ENCODE measurements at places on chromosomes 5 and 9.

DNA sequence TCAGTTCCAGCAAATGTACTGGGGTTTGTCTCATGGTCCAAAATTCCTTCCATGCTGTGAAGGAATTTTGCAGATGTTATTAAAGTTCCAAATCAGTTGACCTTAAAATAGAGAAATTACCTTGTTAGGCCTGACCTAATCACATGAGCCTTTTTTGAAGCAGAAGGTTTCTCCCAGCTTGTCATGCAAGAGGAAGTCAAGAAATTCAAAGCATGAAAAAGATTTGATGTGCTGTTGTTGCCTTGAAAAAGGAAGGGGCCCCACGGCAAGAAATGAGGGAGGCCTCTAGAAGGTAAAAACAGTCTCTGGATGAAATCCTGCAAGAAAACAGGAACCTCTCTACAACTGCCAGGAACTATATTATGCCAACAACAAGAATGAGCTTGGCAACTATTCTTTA, 24.2 kb upstream of the HAPLN1 start:
- no peak for DNase-seq

GRCh38 chr5:116887104-116887503, 312.5 kb upstream of the SEMA6A start:
- no peak for DNase-seq

- DNase-seq: no peak
Measured at GRCh38 chr5:114411380-114411931, 49.6 kb downstream of the KCNN2 start.

DNA sequence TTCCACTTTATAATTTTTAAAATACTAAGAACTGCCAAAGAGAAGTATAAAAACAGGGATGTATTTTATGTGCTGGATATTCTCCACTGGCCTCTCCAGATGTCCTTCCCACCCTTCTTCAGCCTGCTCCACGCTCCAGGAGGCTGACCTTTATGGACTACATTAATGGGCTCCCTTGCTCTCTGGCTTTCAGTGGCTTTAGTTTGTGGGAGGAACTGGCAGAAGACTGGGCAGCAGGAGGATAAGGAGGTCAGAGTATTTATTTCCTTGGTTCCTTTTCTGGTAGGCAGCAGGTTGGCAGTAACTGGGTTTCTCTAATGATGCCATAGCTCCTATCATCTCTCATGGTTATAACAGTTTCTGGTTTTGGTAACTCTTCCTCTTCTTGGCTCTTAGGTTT, 133.9 kb downstream of the PAM start:
- no peak for DNase-seq

GRCh38 chr5:8247049-8247899, 378.3 kb downstream of the MTRR start:
- DNase-seq: no peak

DNA sequence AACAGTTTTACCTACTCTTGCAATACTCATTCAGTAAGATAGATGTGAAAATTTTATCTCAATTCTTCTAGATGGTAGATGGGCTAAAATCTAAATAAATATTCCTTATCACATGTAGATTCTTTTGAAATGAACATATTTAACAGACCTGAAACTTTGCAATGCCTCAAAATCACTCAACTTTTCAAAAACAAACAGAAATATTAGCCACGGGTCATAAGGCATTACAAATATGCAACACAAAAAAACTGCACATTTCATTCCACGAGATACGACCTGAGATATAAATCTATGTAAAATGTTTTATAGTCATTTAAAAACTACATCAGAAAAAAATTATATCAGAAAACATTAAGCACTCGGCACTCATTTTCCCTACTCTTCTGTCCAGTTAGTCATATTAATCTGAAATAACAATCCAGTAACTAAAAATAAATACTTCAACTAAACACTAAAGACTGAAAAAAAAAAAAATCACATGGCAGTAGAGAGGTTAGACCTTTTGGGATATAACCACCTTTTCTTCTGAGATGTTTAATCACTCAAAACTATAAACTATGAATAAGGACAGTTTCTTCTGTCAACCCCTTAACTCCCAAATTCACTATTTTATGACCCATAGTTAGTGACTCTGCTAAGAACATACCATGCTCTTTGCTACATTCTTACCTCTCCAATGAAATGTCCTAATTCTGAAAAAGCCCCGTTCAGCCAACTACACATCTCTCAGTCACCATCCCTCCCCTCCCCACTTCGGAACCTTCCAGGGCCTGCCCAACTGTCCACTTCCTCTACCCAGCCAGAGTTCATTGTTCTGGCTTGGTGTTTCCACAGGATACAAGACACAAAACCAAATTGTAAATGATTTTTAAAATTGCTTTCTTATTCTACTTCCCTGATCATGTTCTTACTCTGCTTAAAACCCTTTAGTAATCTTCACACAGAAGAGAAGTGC, 6.4 kb downstream of the HOMER1 start:
- DNase-seq: no peak

DNA sequence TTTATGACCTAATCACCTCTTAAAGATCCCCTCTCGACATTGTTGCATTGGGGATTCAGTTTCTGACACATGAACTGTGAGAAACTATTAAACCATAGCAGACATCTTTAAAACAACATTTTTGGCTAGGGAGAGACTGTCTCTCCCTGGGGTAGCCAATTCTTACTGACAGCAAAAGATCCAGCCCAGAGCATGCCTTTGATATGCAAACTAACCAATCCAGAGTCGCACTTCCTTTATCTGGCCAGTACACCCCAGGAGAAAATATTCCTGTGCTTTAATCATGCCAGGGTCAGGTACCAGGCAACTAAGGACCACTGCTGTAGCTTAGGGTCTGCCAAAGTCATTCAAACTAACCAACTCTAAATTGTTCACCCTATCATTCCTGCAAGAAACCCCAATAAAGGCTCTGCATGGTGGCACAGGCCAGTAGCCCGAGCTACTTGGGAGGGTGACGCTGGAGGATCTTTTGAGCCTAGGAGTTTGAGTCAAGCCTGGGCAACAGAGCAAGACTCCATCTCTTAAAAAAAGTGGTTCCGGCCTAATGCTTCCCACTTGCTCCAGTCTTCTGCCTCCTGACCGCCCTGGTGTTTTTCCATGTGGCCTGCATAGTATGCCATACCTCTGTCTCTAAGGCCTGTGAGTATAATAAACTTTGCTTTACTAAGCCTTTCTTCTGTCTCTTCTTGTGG, 62.3 kb upstream of the DAPK1 start:
- DNase-seq: no peak

GRCh38 chr5:137706841-137707240, 29.0 kb downstream of the KLHL3 start:
- DNase-seq: no peak

- no peak for DNase-seq
Measured at GRCh38 chr5:149452007-149452664, 73.0 kb upstream of the IL17B start.

GRCh38 chr5:102778478-102778877, 23.4 kb downstream of the PAM start:
- no peak for DNase-seq

DNA sequence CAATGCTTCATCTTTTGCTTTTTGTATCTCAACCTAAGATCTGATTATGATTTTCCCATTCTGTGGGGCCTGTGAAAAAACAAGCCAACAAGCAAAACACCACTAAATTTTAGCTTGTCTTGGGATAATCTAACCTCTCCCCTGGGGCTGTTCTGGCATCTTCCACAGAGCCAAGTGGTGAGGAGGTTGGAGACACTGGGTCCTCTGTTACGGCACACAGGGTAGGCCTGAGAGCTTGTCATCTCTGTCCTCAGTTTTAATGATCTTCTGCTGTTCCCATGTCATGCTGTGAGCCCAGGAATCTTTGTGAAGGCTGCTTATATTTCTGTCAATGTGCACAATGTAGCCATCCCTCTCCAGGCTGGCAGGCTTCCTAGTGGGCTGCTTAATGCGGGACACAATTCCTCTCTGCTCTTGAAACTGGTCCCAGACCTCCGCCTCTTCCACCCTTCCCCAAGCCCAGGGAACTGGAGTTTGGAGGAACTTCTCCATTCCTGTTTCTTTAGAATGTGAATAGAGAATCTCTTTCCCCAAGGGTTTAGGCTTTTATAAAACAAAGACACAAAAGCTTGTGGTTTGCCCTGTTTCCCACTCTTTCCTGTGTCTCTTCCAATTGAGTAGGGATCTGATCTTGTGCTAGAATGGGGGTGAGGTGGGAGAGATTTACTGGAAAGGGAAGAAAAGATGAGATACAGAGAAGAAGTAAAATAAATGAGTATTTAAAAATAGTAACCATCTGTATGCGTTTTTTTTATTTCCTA, 30.9 kb upstream of the SEMA6A start:
- no peak for DNase-seq

DNA sequence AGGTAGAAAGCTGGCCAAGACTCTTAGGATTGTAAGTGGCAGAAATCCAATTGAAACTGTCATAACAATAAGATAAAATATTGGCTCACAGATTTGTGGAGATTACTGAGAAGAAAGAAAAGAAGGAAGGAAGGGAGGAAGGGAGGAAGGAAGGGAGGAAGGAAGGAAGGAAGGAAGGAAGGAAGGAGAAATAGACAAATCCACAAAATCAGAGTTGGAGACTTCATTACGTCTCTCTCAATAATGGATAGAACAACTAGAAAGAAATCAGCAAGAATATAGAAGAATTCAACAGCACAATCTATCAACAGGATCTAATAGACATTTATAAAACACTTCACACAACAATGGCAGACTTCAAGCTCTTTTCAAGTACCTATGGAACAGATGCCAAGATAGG, 17.9 kb upstream of the PAM start:
- no peak for DNase-seq

DNA sequence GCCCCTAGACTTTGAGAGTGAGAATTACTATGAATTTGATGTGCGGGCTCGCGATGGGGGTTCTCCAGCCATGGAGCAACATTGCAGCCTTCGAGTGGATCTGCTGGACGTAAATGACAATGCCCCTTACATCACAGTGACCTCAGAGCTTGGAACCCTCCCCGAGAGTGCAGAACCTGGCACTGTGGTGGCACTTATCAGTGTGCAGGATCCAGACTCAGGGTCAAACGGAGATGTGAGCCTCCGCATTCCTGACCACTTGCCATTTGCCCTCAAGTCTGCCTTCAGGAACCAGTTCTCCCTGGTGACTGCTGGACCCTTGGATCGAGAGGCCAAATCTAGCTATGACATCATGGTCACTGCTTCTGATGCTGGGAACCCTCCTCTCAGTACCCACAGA, 1.3 kb downstream of the PCDHGC4 start:
- no peak for DNase-seq

DNA sequence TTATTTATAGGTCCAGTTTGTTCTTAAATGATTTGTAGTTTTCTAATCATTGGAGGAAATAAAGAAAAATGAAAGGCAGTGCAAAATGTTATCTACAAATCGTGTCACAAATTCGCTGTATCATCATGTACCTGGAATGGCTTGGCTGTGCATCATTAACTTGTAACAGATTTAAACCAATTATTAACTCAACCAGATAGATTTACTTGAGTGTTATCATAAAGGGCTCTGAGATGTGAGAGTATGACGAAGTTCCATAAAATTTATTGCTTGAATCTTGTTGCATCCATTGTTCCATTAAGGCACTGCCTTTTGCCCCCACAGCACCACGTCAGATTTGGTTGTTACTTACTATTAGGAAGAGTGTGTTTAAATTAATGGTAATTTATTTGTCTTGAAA, 23.5 kb downstream of the PCSK5 start:
- DNase-seq: no peak

DNA sequence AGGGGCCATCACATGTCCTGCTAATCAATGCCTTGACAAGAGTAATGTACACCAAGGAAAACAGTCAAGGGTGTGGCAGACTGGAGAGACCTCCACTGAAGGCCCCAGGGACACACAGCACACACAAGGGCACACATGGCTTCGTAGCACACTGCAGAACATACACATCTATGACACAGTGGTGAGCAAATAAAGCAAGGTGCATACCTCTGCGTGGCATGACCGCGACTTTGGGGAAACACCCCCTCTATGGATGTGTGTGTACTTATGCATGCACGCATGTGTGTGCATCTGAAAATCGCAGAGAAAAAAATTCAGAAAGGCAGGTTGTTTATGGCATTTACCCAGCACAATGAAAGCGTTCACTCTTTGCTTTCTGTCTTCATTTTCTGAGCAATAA, 20.5 kb downstream of the SEMA4D start:
- no peak for DNase-seq

- DNase-seq: no peak
Measured at GRCh38 chr5:36138900-36139683, 12.6 kb downstream of the LMBRD2 start.

DNA sequence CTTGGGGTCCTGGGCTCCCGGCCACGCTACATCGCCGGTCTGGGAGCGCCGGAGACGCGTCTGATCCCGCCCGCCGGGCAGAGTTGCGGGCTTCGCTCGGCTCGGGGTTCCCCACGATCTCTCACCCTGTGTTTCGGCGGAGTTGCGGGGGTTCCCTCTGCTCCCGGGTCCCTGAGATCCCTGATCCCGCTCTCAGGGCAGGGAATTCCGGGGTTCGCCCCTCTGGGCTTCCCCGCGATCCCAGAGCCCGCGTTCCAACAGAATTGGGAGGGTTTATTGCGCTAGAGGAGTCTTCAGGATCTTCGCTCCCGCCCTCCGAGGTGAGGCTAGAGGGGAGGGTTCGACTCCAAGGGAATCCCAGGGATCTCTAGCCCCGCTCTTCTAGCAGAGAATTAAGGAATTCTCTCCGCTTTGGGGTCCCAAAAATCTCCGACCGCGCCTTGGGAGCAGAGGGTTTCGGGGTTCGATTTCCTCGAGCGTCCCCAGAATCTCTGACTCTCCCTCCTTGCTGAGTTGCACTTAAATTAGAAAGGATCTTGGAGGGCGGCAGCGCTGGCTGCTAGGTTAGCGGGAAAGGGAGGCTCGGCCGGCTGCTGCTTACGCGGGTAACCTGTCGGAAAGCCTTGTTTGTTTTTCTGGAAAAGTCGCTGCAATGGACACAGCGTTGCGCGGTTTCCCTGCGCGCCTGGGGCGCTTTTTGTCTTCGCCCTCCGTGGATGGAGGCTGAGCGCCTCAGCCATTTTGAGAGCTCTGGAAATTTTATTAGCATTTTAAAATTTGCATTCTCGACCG, 1.3 kb downstream of the DMRT1 start:
- no peak for DNase-seq

GRCh38 chr5:149299451-149300054, 27.9 kb downstream of the AFAP1L1 start:
- no peak for DNase-seq

DNA sequence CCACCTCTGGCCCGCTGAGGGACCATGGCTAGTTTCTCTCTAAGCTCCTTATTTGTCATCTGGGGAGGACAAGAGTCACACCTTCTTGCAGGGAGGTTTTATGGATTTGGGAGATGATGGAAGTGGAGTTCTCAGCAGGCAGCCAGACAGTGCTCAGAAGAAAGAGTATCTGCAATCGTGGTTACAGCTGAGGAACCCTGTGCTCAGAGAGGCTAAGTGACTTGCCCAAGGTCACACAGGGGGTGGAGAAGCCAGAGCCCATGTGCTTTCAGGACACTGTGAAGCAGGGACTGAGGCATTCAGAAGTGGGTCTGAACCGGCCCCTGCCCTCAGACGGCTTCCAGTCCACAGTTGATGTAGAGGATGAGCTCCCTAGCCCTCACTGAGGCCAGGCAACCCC, 10.8 kb downstream of the PRRX2 start:
- DNase-seq: no peak
